ENCODE measurements at places on chromosomes 6 and 20.

- DNase-seq: no peak
Measured at GRCh38 chr6:138454981-138455706, 44.1 kb downstream of the NHSL1 start.

- no peak for DNase-seq
Measured at GRCh38 chr6:107750176-107750797, 73.8 kb downstream of the SCML4 start.

DNA sequence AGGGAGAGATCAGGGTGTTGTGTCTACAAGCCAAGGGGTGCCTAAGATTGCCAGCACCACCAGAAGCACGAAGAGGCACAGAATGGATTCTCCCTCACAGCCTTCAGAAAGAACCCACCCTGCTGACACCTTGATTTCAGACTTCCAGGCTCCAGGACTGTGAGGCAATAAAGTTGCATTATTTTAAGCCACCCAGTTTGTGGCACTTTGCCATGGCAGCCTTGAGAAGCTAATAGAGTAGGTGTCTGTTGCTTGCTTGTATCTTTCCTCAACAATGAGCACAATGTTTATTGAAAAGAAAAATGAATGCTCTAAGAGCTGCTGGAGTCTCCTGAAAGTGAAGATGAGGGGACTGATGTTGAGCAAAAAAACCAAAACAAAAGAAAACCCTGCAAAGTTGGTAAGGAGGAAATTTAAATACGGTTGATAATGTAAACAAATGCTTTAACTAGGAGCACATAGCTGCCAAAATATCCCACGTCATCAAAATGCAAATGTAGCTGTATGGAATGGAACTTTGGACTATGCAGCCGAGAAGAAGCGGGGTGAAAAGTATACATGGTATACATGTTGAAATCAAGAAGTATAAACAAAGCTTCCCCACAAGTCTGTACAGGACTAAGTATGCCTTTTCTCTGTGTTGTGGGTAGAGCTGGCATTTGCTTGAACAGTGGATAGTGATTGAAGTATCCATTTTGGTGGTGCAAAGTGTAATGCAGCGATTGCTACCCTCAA lies 8.0 kb downstream of the IL20RA start:
- no peak for DNase-seq

DNA sequence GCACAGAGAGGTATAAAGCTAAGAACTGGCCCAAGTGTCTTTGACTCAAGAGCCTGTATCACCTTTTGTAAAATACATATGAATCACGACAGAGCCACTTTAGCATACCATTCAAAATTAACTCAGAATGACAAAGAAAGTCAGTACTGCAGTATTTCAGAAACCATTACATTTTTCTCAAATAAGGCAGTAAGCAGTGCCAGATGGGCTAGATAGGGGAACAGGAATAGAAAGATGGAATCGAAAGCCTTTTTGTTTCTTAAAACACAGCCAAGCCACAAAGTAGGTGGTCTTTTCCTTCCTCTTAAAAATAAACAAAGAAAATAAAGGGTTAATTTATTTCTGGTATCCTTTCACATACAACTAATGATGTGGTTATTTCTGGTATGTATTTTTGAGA lies 10.3 kb downstream of the CLDN20 start:
- no peak for DNase-seq

DNA sequence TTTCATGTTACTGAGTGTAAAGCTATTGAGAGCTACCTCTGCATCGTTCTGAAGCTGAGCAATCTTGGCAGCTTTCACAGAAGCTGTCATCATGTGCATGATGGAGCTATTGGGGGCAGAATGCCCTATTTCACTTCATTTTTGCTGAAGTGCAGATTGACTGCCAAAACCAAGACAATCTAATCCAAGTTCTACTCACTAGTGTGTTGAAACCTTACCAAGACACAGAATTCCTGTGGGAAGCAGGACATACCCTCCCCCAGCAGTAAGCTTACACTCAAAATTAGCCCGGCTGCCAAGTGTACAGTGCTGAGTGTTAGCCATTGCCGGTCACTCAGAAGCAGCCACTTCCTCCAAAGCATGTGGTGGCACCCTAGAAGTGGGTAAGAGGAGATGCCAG lies 177.3 kb upstream of the TENT5A start:
- DNase-seq: no peak

DNA sequence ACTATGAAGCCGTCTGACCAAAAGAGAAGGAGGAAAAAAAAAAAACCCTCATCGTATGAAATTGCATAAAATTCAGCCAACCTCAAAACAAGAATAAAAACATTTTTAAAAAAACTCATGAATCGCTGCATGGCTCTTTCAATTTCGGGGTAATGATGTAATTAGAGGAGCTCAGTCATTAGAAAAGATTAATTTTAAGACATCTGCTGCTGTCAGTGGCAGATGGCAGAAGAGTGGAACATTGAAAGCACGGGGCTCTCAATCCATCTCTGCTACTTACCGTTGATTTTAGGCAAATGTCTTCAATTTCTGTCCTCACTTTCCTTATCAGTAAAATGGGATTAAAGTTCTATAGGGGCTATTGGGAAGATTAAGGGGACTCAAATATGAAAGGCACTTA lies 79.1 kb downstream of the EYA2 start:
- DNase-seq: no peak

DNA sequence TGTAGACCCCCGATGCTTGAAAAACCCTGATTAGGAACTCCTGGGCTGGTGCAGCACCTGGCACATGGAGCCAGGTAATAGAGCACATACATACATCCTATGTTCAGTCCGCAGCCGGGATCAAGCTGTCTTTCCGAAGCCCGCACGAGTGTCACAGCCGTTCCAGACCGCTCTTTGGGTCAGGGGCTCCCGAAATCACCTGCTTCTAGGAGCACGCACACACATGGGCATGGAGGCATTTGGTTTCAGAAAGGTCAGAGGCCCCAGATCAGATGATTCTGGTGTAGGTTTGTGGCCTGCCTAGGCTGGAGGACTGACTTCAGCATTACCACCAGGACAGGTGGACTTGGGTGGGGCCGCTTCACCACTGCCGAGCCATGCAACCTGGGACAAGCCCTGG lies 42.1 kb upstream of the STX16 start:
- DNase-seq: no peak

- DNase-seq: no peak
Measured at GRCh38 chr6:14739827-14740226, 506.0 kb upstream of the JARID2 start.

- peak; percentile 88 for DNase-seq
Measured at GRCh38 chr20:37500311-37500710, 20.7 kb upstream of the NNAT start.

GRCh38 chr6:111558690-111559187 lies 46.9 kb downstream of the TRAF3IP2 start:
- DNase-seq: no peak

GRCh38 chr6:167479901-167480648 lies 155.2 kb downstream of the TTLL2 start:
- DNase-seq: no peak

DNA sequence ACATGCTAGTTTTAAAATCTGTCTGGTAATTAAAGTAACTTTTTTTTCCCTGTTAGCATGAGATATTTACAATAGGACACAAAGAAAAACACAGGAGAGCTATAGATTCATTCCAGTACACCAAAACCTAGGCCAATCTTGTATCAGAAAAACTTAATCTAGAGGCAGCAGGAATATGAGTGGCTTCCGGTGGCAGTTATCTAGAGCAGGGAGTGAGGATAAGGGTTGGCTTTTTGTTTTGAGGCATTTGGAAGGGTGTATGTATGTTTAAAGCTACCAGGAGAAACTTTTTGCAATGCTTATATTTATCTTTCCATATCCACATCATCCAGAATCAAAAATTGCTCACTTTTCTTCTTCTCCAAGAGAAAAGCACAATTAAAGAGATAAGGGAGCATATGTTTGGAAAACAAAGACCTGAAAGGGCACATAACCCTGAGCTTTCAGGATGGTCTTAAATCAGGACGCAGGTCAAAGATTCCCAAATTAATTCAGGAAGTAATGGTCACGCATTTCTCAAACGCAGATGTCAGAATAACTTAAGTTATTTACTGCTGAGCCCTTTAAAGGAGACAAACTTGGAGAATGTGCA lies 13.1 kb downstream of the TFAP2A start:
- no peak for DNase-seq

- no peak for DNase-seq
Measured at GRCh38 chr6:20814494-20814893, 280.2 kb downstream of the CDKAL1 start.

DNA sequence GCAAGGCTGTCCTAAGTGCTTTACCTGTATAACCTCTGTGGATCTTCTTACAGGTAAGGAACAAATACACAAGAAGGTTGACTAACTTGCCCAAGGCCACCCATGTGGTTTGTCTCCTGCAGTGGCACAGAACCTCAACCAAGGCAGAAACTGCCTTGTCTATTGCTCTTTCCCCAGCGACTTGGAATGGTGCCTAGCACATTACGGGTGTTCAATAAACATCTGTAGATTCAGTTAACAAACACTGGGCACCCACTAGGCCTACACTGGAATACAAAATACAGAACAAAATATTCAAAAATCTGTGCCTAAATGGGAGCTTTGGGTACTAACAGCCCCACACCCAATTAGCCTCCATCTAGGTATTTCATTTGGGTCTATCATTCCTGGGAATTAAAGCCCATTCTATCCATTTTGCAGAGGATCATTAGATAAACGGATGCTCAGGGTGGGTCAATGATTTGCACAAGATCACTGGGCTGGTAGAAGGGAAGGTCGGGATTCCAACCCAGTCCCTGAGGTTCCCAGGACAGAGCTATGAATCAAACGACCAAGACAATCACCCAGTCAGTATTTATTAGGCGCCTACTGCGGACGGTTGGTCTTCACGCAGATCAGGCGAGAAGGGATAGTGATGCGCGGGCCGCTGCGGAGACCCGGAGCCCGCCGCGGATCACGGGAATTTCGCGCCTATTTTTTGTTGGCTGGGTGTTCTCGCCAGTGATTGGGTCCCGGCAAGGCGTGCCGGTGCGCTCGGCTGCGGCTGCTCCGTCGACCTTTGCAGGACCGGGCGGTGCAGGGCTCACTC lies at the start of gene STK35:
STK35 (plus strand) TSS at position 771 of the 808 bp plus-strand sequence. CDS start 55 bp downstream, outside the sequence.
- no peak for DNase-seq

- DNase-seq: no peak
Measured at GRCh38 chr6:139144490-139145085, 9.7 kb downstream of the HECA start.

GRCh38 chr6:131877999-131878789 lies 70.4 kb downstream of the ENPP1 start:
- DNase-seq: no peak

GRCh38 chr20:10805764-10806163 lies 132.0 kb upstream of the JAG1 start:
- no peak for DNase-seq

DNA sequence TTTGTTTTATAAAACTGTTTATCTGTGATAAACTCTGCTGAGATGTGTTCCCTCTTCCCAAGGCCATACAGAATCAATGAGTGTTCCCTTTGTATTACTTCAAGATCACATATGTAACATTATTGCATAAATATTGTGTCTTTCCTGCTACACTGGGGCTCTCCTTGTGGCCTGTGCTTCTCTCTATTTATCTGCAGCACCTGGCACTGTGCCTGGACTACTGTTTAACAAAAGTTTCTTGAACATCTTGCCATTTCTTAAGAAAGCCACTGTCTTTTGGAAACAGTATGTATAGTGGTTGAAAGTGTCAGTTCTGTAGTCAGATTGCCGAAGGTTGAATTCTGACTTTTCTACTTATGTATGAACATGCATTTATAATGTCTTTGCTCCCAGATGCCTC lies 169.0 kb upstream of the SCGN start:
- no peak for DNase-seq

GRCh38 chr20:62365814-62366369 lies 1.2 kb downstream of the LAMA5 start:
- DNase-seq: no peak

GRCh38 chr6:84766118-84766798 lies 1.9 kb upstream of the TBX18 start:
- DNase-seq: no peak

GRCh38 chr20:41258474-41258873 lies 59.1 kb downstream of the ZHX3 start:
- no peak for DNase-seq

DNA sequence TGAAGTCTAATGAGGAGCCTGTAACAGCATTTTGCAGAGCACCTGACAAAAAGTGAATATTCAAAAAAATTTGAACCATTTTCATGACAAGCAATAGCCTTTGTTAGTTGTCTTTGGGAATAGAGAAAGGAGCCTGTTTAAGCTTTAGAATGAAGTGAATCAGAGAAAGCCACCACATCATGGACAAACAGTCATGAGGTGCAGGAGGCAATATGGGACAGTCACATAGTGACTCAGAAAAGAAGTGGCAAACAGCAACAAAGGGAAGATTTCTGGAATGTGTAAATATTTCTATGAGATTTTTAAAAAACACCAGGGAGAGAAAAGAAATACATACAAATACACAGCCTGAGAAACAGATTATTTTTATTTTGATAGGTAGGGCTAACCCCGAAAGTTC lies 6.6 kb downstream of the KLHL31 start:
- DNase-seq: no peak
